ENCODE measurements at places on chromosomes 1 and 21.
A peak's percentile ranks its signal among the peaks of the same experiment; 100 is the strongest.

DNA sequence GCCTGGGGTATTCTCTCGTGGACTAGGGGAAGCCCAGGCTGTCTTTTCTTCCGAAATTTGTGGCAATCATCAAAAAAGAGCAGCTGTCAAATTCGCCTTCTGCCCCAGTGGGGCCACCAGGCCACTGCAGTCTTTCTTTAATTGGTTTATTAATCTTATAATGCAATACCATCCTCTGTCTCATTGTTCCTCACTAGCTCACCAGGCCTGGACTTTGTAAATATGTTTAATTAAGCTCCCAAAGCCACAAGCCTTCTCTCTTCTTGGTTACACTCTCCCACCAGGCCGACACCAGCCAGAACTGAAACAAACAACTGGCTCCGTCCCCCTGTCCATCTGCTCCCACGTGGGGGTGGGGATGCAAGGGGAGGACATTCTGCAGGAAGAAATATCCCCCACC lies 22.0 kb upstream of the CAMK1G start:
- DNase-seq, result no peak

GRCh38 chr1:6365047-6365446 lies 28.5 kb downstream of the ACOT7 start:
- no peak for DNase-seq

GRCh38 chr1:83043244-83043643 lies 955.7 kb downstream of the TTLL7 start:
- no peak for DNase-seq

DNA sequence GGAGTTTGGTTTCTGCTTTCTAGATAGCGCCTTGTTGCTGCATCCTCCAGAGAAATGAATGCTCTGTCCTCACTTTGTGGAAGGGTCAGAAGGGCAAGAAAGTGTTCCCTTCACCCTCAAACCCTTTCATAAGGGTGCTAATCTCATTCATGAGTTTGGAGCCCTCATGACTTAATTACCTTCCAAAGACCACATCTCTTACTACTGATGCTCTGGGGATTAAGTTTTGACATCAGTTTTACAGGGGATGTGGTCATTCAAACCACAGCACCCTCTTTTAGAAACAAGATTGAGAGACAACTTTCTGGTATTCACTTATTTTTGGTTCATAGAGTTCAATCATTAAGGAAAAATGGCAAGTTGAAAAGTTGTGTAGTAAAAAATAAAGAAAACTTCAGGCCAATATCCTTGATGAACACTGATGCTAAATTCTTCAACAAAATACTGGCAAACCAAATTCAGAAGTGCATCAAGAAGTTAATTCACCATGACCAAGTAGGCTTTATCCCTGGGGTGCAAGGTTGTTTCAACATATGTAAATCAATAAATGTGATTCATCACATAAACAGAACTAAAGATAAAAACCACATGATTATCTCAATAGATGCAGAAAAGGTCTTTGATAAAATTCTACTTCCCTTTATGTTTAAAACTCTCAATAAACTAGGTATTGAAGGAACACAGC lies 442.1 kb downstream of the PTBP2 start:
- no peak for DNase-seq

GRCh38 chr1:24388331-24388885 lies 25.2 kb downstream of the STPG1 start:
- no peak for DNase-seq

GRCh38 chr1:212769459-212770167 lies 22.0 kb downstream of the NSL1 start:
- no peak for DNase-seq

GRCh38 chr1:201792534-201793305 lies 36.2 kb upstream of the IPO9 start:
- peak; percentile 93 for DNase-seq

DNA sequence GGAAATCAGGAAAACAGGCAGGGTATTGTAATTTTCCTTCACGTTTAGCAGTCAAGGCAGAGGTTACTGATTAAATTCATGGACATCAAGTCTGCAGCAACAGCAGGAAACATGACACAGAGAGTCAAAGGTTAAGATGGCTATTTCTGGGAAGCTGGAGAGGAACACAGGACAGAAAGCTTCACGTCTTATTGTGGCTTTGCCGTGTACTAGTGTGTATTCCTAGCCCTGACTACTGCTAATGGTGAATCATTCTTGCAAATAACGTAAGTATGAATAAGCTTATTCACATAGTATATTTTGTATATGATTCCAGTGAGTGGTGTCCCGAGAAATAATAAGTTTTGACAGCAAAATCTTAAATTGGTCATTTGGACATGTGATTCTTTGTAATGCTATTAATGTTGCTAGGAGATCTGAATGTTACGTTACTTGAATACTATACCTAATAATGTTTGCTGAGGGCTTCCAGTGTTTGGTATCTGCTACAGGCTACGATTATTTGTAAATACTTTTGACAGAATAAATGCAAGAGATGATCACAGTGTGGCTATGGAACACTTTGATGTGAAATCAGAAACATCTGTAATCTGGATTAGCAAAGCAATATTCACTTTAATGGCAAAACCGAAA lies 77.4 kb downstream of the DISP1 start:
- peak; percentile 73 for DNase-seq

All from cardiac muscle cell (in vitro differentiated cells and primary cell).